ENCODE measurements at places on chromosomes 1 and 21.

GRCh38 chr1:7372477-7373120, 398.5 kb upstream of the VAMP3 start:
- no peak for DNase-seq

- no peak for DNase-seq
Observed at GRCh38 chr1:93663208-93663614, 18.4 kb downstream of the BCAR3 start.

DNA sequence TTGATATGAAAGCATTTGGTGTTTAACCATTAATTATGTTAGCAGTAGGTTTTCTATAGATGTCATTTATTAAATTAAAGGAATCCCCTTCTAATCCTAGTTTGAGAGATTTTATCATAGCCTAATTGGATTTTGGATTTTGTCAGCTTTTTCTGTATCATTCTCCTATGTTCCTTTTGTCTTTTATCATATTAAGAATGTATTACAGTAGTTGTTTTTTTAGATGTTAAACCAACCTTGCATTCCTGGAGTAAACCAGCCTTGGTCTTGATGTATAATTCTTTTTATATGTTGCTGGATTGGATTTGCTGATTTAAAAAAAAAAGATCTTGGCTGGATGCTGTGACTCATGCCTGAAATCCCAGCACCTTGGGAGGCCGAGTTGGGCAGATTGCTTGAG, 5.6 kb downstream of the SETDB1 start:
- no peak for DNase-seq

GRCh38 chr1:168141871-168142385, 5.2 kb upstream of the GPR161 start:
- DNase-seq = no peak

- DNase-seq = no peak
Observed at GRCh38 chr1:92910081-92910480, 51.2 kb downstream of the DIPK1A start.

GRCh38 chr1:51605961-51606723, 10.8 kb upstream of the OSBPL9 start:
- no peak for DNase-seq

- no peak for DNase-seq
Observed at GRCh38 chr1:66176012-66176715, 357.8 kb upstream of the SGIP1 start.

DNA sequence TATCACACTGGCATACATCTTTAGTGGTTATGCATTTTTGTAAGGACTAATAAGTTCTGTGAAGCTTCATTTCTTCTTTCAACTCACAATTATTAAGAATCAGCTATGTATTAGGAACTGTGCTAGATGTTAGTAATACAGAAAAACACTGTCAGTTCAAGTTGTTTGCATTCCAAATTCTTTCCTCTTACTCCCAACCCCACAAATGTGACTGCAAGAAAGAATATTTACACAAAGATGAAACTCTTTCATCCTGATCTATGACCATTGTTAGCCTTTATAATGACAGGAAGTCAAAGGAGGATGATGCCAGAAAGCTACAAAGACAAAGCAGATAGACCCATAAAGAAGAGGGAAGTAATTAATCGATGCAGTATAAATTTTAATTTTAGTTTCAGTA, 21.0 kb upstream of the GADD45A start:
- DNase-seq = no peak

DNA sequence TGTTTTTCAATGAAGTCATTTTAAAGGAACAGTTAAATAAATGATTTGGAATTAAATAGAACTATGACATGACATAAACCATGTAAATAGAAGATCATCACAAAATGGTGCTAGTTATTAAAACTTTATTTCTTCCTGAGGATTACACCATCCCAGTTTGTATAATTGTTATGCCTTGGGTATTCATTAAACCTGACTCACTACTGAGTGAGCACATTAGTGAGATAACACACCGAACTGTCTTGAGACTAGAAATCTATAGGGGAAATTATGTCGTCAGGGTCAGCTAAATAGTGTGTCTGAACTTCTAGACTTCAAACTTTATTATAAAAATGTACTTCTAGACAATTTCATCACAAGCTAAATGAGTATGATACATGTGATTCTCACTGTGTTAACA, 189.4 kb downstream of the NCAM2 start:
- DNase-seq = no peak

- DNase-seq = no peak
Observed at GRCh38 chr1:157849229-157849875, 7.7 kb upstream of the CD5L start.
